Mucosa of descending colon (tissue), 3 donors: ENCODE measurements at places on chromosomes 13 and 19. TPM values are rescaled to one million over a fixed set of nuclear protein-coding genes. Genes with fewer than 3 reads are reported as not detected.

DNA sequence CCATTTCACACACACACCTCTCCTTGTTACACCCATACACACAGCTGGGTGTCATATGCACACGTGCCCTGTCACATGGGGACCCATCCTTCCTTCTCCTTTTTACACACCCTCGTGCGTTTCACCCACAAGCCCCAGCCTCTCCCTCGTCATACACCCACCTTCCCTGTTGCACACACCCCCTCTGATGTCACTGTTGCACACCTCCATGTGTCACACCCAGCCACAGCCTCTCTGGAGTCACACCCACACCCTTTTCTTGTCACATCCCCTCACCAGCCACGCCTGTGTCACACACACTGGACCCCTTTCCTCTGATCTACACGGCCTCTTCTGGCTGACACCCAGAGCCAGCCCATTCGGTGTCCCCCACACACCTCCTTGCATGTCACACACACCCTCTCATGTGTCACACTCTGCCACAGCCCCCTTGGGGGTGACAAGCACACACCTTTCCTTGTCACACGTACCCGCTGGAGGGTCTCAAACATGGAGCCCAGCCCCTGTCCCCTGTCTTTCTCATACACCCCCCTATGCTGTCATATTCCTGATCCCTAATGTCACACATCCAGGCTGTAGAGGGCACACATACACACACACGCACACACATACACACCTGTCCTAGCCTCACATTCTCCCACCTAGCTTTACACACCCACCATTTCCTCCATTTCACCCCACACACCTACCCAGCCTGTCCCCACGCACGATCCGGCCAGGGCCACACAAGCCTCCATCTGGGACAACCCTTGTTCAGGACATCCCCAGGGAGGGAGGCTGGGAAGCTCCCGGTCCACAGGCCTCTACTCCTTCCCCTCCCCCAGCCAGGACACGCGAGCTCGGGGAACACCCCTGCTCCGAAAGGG lies 1.4 kb downstream of the NOVA2 start:
- no peak for DNase-seq

DNA sequence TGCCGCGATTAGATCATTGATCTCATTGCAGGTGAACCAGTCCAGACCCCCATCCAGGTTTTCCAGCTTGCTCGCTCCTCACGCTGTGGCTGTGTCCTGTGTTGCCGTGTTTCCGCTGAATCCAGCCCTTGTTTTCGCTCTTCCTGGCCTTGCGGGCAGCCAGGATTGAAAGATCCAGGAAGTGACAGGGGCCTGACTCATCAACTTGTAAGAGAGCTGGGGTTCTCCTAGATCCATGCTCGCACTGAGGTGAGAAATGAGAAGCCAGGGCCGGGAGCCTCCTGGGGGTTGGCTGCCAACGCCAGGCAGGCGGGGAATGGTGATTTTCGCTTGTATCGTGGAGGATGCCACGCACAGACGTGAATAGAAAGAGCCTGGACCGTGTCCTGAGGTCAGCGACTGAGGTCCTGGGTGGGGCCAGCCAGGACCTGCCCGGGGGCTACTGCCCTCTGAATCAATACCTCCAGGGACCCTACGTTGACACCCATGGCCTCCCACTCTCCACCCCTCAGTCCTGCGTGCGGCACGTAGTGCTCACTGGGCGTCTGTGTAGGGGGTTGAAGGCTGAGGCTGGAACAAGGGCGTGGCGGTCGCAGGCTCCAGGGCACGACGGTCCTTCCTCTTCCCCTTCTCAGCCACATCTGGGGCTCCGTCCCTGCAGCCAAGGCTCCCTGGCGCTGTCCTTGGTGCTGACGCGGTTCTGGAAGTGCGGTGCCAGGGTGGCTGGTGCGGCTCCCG lies 7.3 kb upstream of the PTPRH start:
- peak; percentile 90 for DNase-seq

DNA sequence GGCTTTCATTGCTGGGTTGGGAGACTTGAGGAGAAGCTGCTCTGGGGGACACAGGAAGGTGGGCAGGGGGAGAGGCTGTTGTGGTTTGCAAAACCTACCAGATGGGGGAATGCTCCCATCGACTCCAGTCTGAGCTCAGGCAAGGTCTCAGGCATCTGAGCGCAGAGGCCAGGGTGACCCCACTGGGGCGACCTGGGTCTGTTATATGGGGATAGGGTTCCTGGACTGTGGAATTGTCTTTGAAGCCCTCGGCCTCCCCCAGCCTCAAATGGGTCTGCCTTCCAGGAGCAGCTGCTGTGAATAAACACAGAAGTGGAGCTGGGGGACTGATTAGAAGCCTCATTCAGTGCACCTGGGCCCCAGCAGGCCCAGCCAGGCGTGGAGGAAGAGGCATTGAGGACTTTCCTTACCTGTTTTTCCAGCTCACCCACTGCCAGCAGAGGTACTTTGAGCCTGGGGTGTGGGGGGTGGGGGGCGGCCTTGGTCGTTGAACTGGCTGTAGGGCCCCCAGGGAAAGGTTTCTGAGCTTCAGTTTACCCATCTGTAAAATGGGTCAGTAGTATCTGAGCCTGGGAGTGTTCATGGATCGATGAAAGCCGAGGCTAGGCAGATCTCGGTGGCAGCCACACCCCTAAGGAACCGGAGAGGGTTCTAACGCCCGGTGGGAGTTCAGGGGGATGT lies 1.4 kb downstream of the CERS4 start:
- no peak for DNase-seq

GRCh38 chr13:32162395-32163005 lies 130.9 kb downstream of the FRY start:
- no peak for DNase-seq

GRCh38 chr13:38537051-38537450 lies 149.8 kb upstream of the FREM2 start:
- no peak for DNase-seq

GRCh38 chr13:27208514-27208913 lies 36.9 kb upstream of the USP12 start:
- no peak for DNase-seq

- no peak for DNase-seq
Measured at GRCh38 chr13:107258599-107259187, 690.8 kb upstream of the ARGLU1 start.

DNA sequence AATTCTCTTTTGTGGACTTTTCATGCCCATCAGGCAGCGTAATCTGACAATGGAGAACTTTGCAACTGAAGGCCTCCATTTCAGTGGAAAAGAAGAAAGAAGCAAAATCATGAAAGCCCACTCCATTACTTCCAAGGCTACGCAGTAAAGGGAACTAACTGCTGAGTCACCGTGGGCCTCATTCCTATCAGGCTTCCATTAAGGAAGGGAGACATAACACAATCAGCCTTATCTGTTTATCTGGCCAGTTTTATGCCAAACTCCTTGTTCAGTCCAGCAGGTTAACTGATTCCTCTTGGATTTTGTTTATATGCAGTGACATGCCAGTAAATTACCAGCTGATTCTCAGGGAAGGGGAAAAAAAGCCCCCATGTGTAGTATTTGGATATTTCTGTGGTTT lies 56.8 kb upstream of the KATNAL1 start:
- no peak for DNase-seq

DNA sequence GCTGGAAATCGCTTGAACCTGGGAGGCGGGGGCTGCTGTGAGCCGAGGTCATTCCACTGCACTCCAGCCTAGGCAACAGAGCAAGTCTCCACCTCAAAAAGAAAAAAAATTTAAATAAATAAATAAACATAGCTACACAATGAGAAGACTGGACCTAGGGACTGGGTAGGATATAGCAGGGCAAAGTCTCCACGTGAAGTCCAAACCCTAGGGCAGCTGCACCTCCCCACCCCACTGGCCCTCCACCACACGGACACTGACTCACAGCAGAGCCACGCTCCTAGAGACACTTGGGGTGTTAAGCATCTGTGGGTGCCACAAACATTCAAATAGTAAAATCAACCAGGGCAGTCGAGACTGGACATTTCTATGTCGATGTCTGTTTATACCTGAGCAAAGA lies 7.1 kb downstream of the LATS2 start:
- DNase-seq, result no peak

DNA sequence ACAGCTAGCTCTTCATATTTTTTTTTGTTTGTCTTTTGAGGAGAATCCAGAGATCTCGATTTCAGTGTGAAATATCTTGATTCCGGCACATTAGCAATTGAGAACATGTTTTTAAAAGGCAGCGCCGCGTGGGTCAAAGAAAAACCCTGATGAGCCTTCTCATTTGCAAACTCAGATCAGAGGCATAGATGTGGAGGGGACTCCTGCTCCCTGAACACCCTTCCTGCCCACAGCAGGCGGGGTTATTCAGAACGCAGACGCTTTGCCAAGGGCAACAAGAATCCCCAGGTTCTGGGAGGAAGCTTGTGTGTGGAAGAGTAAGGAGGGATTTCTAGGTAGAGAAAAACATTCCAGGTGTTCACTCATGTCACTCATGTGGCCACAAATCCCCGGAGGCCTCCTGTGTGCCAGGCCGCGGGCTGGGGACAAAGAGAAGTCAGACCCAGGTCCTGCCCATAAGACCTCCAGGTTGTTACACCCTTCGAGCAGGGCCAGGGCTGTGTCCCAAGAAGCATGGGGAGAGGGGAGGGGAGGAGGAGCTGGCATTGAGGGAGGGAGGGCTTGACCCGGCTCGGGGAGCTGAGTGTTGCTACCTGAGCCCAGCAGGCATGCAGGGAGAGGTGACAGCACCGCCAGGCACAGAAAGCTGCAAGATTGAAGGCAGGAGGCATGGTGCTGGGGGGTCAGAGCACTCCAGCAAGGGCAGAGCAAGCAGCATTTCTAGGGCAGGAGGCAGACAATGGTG lies 15.9 kb upstream of the IGLON5 start:
- no peak for DNase-seq

DNA sequence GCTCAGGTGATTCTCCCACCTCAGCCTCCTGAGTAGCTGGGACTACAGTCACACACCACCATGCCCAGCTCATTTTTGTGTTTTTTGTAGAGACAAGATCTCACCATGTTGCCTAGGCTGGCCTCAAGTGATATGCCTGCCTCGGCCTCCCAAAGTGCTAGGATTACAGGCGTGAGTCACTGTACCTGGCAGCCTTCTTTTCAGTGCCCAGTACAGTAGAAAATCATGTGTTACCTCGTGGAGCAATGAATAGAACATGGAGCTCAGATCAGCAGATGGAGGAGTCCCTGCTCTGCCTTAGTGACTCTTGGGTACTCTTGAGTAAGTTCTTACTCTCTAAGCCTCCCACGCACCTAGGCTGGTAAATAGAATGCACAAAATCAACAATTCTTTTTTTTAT lies 44.7 kb downstream of the THSD1 start:
- DNase-seq, result no peak

- no peak for DNase-seq
Measured at GRCh38 chr19:1582201-1582600, 10.5 kb downstream of the MBD3 start.

GRCh38 chr13:40137400-40137799 lies 481.9 kb downstream of the COG6 start:
- DNase-seq, result no peak

GRCh38 chr19:11587302-11587974 lies 9.8 kb upstream of the ZNF627 start:
- peak; percentile 88 for DNase-seq

GRCh38 chr13:22121146-22121739 lies 450.4 kb downstream of the FGF9 start:
- no peak for DNase-seq

- DNase-seq, result no peak
Measured at GRCh38 chr19:12967907-12968306, 1.5 kb upstream of the DAND5 start.

DNA sequence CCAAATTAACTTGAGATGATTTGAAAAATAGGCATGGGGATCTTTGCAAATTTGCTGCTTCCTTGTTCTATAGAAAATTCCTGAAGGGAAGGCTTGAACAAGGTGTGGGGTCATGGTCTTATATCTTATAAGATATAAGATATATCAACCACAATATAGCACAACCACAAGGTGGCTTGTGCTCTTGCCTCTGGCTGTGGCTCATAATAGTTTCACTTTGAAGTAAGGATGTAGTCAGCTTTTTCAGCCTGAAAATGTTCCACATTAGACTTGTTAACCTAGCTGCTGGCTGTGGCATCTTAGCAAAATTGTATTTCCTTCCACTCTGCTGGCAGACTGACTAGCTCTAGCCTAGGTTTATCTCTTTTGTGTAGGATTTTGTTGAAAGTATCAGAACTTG lies 169.7 kb downstream of the KLF5 start:
- DNase-seq, result no peak

- DNase-seq, result peak; percentile 25
Measured at GRCh38 chr19:42555801-42556200, 27.5 kb upstream of the CEACAM1 start.

KLK4 gene
- 1.1 TPM for total RNA-seq

MYPOP gene
- 10.2 TPM for total RNA-seq

CFAP97D2 gene
- not detected for total RNA-seq

MUC16 gene
- not detected for total RNA-seq

SIN3B gene
- 38.9 TPM for total RNA-seq

KCNN1 gene
- total RNA-seq, result 0.79 TPM

TEX26 gene
- not detected for total RNA-seq

ZNF285 gene
- 4.4 TPM for total RNA-seq
